ENCODE measurements at places on chromosomes 3 and 15. TPM values are rescaled to one million over a fixed set of nuclear protein-coding genes. Genes with fewer than 3 reads are reported as not detected.

The TMEM158 gene
- 38.2 TPM for polyA plus RNA-seq

The PLSCR2 gene
- 1.1 TPM for polyA plus RNA-seq

The GTF2A2 gene
- polyA plus RNA-seq = 138 TPM

- no peak for DNase-seq
Measured at GRCh38 chr3:70342149-70342548, 29.7 kb upstream of the MDFIC2 start.

DNA sequence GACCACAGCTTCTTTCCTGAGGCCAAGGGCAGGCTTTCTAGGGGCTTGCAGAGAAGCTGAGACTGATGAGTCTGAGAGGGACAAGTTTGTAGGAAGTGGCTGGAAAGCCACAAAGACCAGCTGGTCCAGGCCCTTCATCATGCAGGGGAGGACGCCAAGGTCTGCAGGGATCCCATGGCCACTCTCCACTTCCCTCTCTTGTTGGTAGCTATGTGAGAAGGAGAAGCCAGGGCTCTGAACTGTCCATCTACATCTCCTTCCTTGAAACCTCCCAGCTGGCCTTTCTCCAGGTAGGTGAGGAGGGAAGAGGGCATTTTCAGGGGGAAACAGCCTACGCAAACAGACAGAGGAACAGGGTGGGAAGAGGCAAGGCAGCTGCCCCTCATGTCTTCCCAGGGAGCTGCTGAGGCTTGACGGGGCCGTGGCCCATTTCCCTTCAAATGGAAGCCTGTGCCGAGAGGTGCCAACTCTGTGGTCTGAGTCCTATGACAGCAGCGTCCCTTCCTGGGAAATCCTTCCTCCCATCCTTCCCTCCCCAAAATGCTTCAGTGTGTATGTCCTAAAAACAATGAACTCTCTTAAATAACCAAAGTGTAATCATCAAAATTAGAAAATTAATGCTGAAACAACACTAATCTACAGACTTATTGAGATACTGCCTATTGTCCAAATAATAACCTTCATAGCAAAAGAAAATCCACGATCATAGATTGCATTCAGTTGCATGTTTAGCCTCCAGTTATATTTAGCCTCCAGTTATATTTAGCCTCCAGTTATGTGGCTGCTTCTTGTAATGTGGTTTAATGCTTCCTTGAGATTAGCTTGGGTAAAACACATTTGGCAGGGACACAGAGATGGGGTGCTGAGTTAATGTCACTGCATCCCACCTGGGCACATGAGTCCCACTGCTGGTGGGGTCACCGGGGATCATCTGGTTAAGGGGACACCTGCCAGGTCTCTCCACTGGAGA lies 36.0 kb downstream of the GNB5 start:
- no peak for DNase-seq

DNA sequence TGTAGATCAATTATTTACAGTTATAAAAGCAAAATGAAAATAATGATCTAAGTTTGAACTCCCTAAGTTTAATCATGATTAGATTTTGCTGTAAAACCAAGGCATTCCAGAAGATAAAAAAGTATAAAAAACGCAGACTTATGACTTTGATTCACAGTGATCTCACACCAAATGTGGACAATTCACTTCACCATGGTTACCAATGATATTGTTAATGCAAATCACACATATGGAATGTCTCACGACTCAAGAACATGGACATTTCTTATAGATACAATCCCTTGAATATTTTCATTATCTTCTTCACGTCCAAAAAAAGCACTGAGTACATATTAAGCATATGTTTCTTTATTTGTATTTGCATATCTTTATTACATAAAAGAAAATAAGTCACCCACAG lies 1054.2 kb downstream of the NAALADL2 start:
- no peak for DNase-seq

GRCh38 chr3:151278230-151278629 lies at the start of gene P2RY14:
TSS of gene P2RY14 (minus strand) at chr3:151278542. CDS start at chr3:151214316, 64,226 bp downstream.
- DNase-seq = no peak

DNA sequence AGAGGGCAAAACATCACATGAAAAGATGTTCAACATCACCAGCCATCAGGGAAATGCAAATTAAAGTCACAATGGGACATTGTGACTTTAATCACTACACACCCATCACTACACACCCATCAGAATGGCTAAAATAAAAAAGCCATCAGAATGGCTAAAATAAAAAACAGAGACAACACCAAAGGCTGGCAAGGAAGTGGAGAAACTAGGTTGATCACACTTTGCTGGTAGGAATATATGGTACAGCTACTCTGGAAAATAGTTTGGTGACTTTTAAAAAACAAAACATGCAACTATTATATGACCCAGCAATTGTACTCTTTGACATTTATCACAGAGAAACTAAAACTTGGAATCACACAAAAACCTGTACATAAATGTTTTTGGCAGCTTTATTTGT lies 15.1 kb upstream of the ABHD5 start:
- DNase-seq = no peak

The SCN5A gene
- 0.89 TPM for polyA plus RNA-seq

The TIPARP gene
- polyA plus RNA-seq = 22.0 TPM

GRCh38 chr15:100918690-100919480 lies at the start of gene LRRK1:
TSS of gene LRRK1 (plus strand) at chr15:100919357. CDS start at chr15:100924633, 5,276 bp downstream.
- DNase-seq = no peak

The ZNF660 gene
- polyA plus RNA-seq = 15.7 TPM

The SEMA3G gene
- 28.5 TPM for polyA plus RNA-seq

GRCh38 chr15:89364741-89365450 lies 30.3 kb upstream of the POLG start:
- DNase-seq = no peak

GRCh38 chr15:99906793-99907192 lies 173.6 kb upstream of the LYSMD4 start:
- no peak for DNase-seq

The OIP5 gene
- polyA plus RNA-seq = 9.3 TPM

DNA sequence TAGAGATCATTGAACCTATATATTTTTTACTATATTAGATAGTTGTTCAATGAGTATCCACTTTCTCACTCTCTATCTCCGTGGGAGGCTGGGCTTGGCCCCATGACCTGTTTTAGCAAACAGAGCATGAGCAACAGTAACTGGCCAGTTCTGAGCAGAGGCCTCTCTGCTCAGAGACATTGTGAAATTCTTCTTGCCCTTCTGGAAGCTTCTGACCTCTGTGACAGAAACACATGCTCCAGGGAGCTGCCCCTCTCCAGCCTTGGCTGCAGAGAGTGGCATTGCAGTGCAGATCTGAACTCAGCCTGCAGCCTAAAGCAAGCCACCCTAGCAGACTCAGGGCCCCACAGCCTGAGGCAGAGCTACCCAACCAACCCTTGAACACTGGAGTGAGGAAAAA lies 20.5 kb downstream of the FAM240A start:
- DNase-seq = no peak

DNA sequence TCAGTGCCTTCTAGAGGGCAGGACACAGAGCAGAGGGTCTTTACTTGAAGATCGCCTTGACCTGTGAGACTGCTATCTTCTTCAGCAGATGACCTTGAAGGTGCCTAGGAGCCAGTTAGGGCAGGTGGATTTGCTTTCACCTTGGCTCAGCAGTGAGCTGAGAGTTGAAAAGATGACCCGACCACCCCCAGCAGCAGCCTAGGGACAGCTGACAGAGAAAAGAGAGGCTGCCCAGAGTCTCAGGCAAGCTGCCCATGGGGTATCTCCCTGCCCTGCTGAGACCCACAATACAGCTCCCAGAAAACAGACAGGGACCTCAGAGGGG lies 453 bp upstream of the LTF start:
- no peak for DNase-seq

GRCh38 chr15:94252906-94253491 lies 21.6 kb downstream of the MCTP2 start:
- DNase-seq = no peak

- DNase-seq = no peak
Measured at GRCh38 chr3:115804713-115805119, 181.4 kb downstream of the GAP43 start.

The MESP2 gene
- polyA plus RNA-seq = 0.24 TPM

DNA sequence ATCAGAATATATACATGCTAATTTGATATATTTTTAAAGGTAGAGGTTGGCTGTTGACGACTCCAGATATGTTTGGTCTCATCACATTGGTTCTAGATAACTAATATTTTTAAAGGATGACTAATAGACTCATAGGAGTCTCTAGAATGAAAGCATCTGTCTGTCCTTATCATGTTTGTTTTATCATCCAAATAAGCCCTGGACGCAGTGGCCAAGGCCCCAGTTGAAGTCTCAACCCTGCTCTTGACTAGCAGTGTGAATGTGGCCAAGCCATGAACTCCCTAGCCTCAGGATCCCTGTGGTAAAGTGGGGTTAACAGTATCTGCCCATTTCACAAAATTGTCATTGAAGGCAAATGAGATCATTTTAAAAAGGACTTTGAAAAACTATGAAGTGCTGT lies 53.6 kb downstream of the ABHD2 start:
- DNase-seq = no peak

- no peak for DNase-seq
Measured at GRCh38 chr3:23546181-23546580, 259.6 kb upstream of the UBE2E1 start.

- no peak for DNase-seq
Measured at GRCh38 chr15:27336676-27337075, 365.7 kb downstream of the GABRG3 start.
